ENCODE measurements at places on chromosomes 3 and 15. TPM values are rescaled to one million over a fixed set of nuclear protein-coding genes. Genes with fewer than 3 reads are reported as not detected.

RARB gene
- total RNA-seq = not detected

PRR23C gene
- not detected for total RNA-seq

CHDH gene
- total RNA-seq = 4.3 TPM

GOLGA8K gene
- total RNA-seq = not detected

PLA1A gene
- not detected for total RNA-seq

GOLGA8Q gene
- total RNA-seq = 0.52 TPM

SUCNR1 gene
- total RNA-seq = 0.17 TPM

CD200 gene
- 2.8 TPM for total RNA-seq

GCHFR gene
- total RNA-seq = 23.4 TPM

TERC gene
- total RNA-seq = 2.9 TPM

KLHL6 gene
- total RNA-seq = 48.2 TPM

OR5K4 gene
- not detected for total RNA-seq

AHSG gene
- total RNA-seq = not detected

UNC13C gene
- total RNA-seq = not detected
